Stimulated activated CD4-positive, alpha-beta T cell treated with anti-CD3 and anti-CD28 coated beads, TNF-alpha, amount 100 ng/mL, for 1 hour (primary cell): ENCODE measurements at places on chromosomes 7 and 10.

- DNase-seq = no peak
These were observed 21.2 kb upstream of the PITRM1 start for GRCh38 chr10:3193751-3194150.

DNA sequence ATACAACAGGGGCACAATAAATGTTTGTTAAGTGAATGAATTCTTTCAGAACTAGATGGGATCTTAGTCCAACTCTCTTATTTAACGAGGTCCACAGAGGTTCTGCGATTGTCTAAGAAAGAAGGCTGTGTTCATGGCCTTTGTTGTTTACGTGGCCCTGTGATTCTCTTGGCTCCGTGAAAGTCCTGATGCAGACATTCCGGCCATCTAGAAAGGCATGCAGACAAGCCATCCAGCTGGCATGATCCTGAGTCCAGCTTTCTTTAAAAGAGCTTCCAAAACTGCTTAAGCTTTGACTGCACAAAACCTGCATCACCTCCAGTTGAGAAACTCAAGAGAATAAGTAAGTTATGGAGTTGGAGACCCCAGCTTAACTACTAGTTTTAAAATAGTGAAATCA, 26.0 kb downstream of the EGFR start:
- DNase-seq = no peak

- no peak for DNase-seq
These were observed 6.3 kb upstream of the HGF start for GRCh38 chr7:81776161-81776560.

- no peak for DNase-seq
These were observed 16.0 kb upstream of the ACTR3B start for GRCh38 chr7:152743600-152743999.

GRCh38 chr7:106480161-106480579, 180.8 kb downstream of the CCDC71L start:
- DNase-seq = no peak

GRCh38 chr7:18320971-18321567, 174.5 kb upstream of the HDAC9 start:
- no peak for DNase-seq

GRCh38 chr10:94027197-94027596, 33.5 kb downstream of the PLCE1 start:
- DNase-seq = no peak

- DNase-seq = no peak
These were observed 1.2 kb upstream of the MLLT10 start for GRCh38 chr10:21532694-21533466.
